Activated CD4-positive, alpha-beta T cell treated with anti-CD3 and anti-CD28 coated beads for 24 hours (primary cell): ENCODE measurements at places on chromosomes 1 and 21.

DNA sequence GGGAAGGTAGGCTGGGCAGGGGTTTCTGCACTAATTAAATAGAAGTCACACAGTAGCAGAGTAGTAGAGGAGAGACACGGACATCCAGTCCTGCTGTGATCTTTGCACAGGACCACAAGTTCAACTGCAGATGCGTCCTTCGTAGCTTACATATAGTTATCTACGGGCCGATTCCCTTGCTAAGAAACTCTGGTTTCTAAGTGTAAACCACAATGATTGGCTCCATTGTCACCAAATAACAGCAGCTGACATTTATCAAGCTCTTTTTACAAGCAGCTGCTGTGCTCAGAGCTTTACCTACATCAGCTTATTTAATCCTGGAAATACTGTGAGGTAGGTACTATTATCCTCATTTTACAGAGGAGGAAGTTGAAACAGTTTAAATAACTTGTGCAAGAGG is 3.1 kb downstream of the SLC45A3 start:
- no peak for DNase-seq

DNA sequence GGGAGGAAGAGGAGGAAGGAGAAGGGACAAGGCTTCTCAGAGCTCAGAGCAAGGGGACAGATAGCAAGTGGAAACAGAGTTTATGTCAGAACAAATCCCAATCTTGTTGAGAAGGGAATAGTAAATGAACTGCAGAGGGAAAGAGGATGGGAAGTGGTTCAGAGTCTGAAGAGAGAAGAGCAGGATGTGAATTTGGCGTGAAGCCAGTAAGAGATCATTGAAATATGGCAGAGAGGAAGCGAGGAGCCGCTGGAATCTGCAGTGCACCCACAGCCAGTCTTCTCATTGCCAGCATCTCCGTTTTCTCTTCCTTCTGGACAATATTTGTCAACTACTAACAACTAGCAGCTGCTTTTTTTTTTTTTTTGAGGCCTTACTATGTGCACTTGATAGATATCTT is 19.1 kb downstream of the OLFML3 start:
- DNase-seq = no peak

DNA sequence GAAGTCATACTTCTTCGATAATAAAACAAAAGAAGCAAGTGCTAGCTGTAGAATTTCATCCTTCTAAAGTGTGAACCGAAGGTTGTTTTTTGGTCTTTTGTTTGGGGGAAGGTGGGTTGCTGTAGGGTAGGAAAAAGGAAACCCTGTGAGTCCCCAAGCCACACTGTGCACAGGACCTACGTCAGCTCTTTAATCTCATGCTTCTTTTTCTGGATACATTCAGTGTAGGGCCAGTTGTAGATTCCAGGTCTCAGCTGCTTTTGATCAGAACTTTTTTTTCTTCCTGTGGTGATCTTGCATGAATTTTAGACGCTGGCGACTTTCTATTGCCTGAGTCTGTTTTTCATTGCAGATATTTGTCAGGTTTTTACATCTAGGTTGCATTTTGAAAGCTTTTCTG is 40.2 kb downstream of the BCL9 start:
- DNase-seq = no peak

DNA sequence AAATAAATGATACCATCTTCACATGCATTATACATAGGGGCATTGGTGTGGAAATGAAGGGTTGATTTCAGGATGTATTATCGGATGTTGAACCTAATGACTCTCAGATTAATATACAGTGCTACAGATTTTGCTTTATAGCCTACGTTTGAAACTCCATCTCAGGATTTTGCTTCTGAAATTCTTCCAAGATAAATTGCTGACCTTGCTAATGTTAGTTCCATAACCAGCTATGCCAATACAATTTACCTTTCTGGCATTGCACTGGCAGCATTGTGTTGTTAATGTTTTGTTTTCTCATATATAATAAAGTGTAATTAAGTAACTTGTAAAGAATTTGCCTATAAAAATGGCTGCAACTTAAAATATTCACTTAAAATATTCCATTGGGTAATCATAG is 350.1 kb downstream of the CHRM3 start:
- no peak for DNase-seq

DNA sequence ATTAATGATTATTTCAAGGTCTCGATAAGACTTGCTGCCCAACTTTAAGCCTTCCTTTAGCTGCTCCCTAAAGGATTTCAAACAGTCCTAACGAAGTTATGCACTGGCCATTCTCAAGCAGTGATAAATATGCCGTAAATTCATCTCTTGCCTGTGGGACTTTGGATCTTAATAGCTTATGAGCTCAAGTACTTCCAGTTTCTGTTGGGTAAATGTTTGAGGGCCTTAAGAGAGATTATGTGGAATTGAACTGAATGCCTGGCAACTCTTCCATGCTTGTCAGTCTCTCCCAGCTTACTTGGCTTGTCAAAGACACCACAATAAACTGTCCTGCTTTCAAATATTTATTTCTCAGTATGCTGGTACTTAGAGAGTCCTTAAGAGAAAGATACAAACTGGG is 3.5 kb upstream of the OR10J4 start:
- no peak for DNase-seq

DNA sequence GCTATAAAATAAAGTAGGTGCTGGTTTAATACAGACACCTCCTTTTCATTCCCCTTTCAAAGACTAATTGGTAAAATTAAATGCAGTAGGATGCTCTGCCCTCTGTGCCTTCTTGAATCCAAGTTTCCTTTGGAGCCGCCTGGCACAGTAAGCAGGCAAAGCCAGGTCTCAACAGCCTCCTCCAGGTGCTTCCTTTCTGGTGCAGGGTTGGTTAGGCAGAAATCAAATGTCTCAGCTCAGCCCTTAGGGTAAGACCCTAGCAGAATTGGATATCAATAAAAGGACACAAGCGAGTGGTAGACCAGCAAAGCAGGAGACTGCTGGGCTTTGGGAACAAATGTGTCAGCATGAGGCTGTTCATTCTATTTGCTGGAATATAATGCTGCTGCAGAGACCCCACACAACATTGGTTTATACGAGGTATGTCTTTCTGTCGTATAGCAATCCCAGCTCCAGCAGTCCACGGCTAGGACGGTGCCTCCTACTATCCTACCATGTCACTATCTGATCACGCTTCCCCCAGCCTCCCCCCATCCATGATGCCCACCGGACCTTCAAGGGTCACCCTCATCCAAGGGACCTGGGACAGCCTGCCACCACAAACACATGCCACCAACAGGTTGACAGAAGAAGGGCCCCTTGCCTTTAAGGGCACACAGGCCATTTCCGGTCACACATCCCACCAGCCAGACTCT is 58.4 kb downstream of the CAPN2 start:
- DNase-seq = no peak

GRCh38 chr21:36555199-36555800 is 75.4 kb upstream of the CLDN14 start:
- DNase-seq = no peak

- no peak for DNase-seq
These were observed 89.0 kb downstream of the MACF1 start for GRCh38 chr1:39293375-39294070.

GRCh38 chr1:200183637-200184036 is 156.1 kb downstream of the NR5A2 start:
- DNase-seq = no peak

- DNase-seq = no peak
These were observed 60.4 kb upstream of the ZNF326 start for GRCh38 chr1:89934461-89934860.

DNA sequence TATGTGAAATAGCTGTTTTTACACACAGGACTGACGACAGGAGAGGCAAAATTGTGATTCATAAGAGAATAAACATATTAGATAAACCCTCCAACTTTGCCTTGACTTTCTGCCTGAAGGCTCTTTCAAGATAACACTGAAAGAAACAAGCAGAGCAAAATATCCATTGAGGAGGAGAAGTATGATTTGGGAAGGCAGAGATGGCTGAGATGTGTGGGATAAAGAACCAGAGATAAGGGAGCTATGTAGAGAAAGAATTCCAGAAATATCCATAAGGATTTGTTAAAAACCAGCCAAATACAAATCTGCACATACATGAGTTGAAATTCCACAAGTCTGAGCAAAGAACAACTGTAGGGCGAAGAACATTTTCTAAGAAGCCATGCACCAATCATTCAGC is 1064.7 kb downstream of the PLA2G4A start:
- no peak for DNase-seq

GRCh38 chr1:207073906-207074820 is 14.5 kb upstream of the C4BPB start:
- DNase-seq = no peak
